Prostate gland (tissue), 2 donors: ENCODE measurements at places on chromosomes 6 and 20.

GRCh38 chr6:82968708-82969107 is 96.9 kb downstream of the UBE3D start:
- DNase-seq, result no peak

DNA sequence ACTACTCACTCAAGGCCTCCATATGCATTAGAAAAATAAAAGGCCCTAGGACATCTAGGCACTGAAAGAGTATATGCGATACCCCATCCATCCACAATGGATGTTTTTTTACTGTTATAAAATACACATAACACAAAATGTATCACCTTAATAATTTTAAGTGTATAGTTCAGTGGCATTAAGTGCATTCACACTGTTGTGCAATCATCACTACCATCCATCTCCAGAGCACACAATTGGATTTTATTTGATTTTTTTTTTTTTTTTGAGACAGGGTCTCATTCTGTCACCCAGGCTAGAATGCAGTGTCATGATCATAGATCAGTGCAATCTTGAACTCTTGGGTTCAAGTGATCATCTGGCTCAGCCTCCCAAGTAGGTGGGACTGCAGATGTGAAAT is 2.8 kb downstream of the MDC1 start:
- no peak for DNase-seq

DNA sequence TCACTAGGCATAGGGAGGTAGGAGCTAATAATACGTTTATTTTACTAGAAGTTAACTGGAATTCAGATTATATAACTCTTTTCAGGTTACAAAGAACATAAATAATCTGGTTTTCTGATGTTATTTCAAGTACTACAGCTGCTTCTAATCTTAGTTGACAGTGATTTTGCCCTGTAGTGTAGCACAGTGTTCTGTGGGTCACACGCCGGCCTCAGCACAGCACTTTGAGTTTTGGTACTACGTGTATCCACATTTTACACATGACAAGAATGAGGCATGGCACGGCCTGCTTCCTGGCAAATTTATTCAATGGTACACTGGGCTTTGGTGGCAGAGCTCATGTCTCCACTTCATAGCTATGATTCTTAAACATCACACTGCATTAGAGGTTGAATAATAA is 1.1 kb downstream of the HFE start:
- no peak for DNase-seq

DNA sequence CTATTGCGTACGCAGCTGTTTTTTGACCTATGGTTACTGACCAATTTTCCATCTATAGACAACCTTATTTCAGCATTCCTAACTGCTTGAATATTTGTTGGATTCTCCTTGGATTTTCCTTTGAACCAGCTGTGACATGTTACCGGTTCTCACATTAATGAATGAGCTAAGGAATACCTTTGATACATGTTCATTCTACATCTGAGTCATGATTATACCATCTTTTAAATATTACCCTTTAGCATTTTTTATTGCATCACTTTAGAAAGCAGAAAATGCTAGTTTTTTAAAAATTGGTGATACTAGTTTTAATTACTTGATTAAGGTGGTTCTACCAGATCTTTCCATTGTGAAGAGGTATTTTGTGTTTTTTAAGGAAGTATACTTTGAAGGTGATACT is 1.9 kb upstream of the IGF2R start:
- DNase-seq, result no peak

DNA sequence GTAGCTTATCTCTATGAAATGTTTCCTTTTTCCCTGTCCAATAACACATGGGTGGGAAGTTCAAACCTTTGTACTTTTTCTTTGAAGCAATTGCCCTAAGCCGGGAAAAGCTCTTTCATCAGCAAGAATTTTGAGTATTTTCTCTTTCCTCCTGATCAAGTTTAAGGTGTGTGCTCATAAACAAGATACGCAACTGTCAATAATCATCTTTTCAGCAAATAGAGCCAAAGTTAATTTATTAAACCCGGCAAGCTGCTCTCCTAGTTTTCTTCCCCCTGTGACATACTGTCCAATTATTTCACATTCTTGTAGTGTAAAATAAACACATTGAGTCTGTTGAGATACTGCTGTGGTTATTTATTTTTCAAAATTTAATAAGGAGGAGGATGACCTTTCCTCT is 194.4 kb downstream of the EDN1 start:
- DNase-seq, result no peak
